ENCODE measurements at places on chromosomes 2 and 18.

DNA sequence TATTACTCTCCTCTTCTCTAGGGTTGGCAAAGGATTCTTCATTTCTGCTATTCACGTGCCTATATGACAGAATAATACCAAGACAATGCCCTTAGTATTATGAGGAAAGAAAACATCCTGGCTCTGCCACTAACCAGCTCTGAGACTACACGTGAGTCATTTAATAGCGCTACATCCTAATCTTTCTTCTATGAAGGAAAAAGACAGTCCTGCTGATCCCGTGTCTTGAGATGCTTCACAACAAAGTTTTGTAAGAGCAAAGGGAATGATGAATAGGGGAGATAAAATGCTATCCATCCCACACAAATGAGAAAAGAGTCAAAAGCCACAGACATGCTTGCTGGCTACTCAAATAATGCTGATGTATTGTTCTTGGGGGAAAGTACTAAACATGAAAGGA is 152.8 kb downstream of the PID1 start:
- no peak for DNase-seq

- DNase-seq = no peak
Observed at GRCh38 chr2:199707593-199708185, 143.3 kb downstream of the FTCDNL1 start.

GRCh38 chr2:10328670-10329579 is 26.2 kb downstream of the HPCAL1 start:
- DNase-seq = no peak

DNA sequence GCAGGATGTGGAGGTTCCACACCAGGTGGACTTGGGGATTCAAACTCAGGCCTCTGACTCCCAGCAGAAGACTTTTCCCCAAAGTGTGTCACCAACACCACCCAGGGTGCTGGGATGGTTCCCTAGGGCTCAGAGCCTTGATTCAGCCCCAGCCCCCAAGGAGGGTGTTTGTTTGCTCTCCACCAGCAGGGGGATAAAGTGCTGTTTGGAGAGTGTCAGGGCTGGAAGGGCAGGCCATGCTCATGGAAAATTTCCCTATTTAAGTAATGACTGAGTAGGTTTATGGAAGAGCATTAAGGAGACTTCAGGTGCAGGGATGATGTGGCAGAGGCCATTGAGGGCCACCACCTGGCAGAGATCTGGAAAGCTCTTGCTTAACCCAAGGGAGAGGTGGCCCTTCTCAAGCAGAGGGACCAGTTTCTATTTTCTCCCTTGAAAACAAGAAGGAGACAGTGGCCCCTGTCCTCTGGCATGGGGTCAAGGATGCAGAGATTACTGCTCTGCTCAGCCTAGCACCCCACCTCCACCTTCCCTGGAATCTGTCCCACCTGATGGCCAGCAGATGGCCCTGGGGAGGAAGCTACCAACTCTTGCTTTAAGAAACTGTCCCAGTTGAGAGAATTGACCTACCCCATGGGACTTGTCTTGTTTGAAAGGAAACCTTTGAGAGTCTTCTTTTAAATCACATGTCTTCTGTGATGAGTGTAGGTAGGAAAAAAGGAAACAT is 122.1 kb downstream of the ACOXL start:
- DNase-seq = no peak

DNA sequence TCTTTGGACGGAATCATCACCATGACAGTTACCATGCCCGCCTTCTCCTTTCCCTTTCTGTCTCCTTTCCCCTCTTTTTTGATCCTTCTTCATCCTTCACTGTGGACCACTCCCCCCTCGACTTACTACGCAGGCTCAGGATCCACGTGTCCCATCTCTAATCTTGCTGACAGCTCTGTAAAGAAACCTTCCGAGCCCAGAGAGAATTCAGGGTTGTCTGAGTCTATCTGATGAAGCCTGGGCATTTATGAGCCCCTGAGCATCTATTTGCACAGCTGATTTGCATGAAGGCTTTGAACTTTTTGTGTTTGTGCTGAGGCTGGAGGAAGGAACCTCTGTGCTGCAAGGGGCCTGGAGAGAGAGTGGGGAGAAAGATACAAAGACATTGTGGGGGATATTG is 50.7 kb downstream of the CIB4 start:
- DNase-seq = no peak

DNA sequence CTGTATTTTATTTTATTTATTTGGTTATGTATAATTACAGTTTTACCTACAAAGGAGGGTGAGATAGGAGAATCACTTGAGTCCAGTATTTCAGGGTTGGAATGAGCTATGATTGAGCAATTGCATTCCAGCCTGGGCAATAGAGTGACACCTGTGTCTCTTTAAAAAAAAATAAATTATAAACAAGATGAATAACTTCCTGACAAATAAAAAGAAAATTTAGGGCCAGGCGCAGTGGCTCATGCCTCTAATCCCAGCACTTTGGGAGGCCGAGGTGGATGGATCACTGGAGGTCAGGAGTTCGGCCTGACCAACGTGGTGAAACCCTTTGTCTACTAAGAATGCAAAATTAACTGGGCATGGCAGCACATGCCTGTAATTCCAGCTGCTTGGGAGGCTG is 17.3 kb downstream of the MTA3 start:
- no peak for DNase-seq

GRCh38 chr2:105806996-105807395 is 62.3 kb downstream of the NCK2 start:
- peak; percentile 33 for DNase-seq

DNA sequence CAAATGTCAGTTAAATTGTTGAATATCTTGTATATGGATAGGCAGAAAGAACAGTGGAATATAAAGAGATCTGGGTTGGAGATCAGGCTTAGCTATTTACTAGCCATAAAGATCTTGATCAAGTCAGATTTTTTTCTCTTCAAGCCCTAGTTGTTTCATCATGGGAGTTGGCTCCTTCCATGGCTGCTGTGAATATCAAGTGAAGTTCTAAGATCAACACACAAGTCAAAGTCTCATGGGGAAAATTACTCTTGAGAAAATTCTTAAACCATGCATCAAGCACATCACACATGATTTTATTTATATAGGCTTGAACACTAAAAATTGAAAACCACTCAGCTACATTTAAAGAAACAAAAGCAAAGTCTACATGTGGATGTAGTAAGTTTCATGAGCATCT is 79.8 kb downstream of the C1D start:
- DNase-seq = no peak

DNA sequence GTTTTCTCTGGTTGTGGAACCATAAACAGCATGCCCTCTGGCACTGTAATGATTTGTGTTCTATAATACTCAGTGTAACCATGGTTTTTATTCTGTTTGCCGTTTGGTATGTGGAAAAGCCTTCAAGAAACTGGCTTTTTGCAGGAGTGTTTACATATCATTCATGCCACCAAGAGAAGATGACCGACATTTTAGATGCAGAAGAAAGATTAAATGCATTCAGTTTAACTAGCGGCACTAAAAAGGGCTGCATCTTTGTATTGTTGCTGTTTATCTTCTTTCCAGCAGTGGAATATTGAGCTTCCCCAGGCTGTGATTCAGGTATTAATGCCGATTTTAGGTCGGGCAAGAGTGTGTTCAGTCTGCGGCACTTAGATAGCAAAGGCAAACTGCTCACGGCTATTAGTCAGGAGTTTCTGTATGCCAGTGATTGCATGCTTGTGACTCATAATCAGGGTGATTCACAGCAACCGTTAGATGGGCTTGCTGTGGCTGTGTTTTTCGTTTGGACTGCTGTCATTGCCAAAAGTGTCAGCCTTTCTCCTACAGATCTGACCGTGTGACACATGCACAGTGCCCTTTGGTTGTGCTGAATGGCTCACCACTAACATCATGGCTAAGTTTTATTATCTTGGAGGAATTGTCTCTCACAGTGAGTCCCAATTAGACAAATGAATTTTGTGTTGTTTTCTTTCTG is 479.7 kb downstream of the PARD3B start:
- peak; percentile 45 for DNase-seq

DNA sequence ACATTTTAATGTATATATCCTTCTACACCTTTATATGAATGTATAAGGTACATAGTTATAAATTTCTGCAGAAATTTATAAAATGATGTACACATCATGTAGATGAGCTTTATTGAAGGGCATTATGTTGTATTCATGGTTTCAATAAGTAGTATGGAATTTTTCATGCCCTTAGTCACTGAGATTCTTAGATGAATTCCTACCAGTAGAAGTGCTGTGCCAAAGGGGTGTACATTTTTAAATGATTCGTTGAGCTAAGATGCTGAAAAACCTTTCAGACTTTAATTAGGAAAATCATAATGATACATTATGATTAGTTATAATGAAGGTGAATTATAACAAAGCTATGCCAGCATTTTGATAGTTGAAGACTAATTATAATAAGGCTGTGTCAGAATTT is 115.2 kb downstream of the ZNF236 start:
- no peak for DNase-seq

GRCh38 chr2:168560817-168561499 is 104.9 kb downstream of the CERS6 start:
- DNase-seq = no peak

GRCh38 chr2:25347205-25347815 is 5.6 kb upstream of the DNMT3A start:
- DNase-seq = no peak

GRCh38 chr2:45962177-45962921 is 310.9 kb downstream of the PRKCE start:
- DNase-seq = no peak

- no peak for DNase-seq
Observed at GRCh38 chr2:141271346-141271745, 859.5 kb downstream of the LRP1B start.

GRCh38 chr2:118830118-118830517 is 17.3 kb downstream of the EN1 start:
- no peak for DNase-seq

GRCh38 chr2:97785818-97786217 is 72.4 kb downstream of the ZAP70 start:
- DNase-seq = no peak
